ELR (cell line): ENCODE measurements at places on chromosomes 5 and 9.
A peak's percentile ranks its signal among the peaks of the same experiment; 100 is the strongest.

GRCh38 chr5:33793836-33794549 lies 97.8 kb downstream of the ADAMTS12 start:
- no peak for DNase-seq

GRCh38 chr5:15300141-15300540 lies 199.8 kb upstream of the FBXL7 start:
- DNase-seq, result no peak

DNA sequence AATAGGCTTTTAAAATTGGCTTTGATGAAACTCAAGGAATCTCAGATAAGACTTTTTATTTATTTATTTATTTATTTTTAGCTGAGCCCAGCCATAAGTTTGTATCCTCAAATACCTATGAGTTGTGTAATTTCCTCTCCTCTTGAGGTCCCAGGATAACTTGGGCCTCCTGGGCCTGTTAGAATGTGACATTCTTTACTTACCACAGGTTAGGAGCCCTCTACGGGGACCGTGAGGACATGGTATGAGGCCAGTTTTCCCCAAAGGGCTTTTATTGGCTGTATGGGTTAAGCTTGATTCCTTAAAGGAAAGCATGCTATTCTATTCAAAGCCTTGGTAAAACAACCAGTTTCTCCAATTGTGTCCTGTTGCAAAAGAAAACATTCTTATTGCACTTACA lies 16.9 kb downstream of the SHISAL2B start:
- DNase-seq, result no peak

DNA sequence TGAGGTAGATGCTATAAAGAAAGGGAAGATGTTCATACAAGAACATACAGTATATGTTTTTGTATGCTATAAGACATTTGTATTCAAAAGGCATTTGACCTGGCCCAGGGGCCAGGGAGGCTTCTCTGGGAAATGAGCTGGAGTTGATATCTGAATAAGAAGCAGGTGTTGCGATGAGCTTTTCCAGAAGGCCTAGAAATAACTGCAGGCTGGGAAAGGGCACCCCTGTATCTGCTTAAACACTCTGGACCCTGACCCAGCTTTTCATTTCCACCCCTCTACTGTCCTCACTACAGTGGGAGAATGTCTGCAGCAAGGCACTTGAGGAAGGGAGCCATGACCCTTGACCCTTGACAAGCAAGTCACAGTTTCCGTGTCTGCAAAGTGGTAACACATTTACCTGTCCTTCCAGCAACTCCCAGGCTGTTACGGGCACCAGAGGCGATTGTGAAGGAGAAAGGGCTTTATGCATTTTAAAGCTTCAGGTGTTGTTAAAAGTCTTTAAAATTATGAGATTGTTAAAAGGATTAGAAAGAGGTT lies 88.2 kb upstream of the PANK3 start:
- no peak for DNase-seq

DNA sequence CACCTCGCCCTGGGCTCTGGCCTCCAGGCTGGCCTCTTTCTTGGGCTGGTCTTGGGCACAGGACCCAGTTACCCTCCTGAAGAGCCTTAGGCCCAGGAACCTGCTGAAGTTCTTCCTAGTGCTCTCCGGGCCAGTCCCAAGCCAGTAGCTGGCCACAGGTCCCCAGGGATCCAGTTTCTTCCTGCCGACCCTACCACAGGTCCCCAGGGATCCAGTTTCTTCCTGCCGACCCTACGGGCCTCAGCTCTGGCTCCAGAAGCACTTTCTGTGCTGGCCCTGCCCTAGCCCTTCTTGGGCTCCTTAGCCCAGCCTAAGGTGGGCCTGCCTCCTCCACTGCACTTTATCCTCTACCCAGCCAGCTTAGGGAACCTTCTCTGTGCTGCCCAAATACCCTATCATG lies 18.2 kb upstream of the CACFD1 start:
- DNase-seq, result no peak

DNA sequence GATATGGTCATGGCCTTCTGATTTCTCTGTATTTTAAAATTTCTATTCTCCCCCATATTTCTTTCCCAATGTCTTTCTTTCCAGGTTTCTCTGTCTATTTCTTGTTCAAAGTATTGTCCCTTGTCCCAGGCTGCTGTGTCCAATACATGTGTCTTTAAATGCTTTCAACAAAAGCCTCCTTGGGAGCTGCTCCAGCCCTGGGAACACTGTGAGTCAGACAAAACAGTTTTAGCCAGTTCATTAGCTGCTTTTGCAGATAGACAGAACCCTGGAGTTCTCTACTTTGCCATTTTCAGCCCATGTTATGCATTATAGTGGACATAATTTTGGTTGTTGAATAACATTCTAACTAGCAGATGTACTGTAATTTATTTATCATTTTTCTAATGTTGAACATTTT lies 20.5 kb upstream of the JAK2 start:
- no peak for DNase-seq

GRCh38 chr9:125146247-125146646 lies 2.9 kb upstream of the SCAI start:
- DNase-seq, result peak; percentile 54

- DNase-seq, result peak; percentile 96
These were observed 42.5 kb downstream of the ITGA2 start for GRCh38 chr5:53031695-53032096.

GRCh38 chr9:99732715-99733114 lies 89.0 kb upstream of the NR4A3 start:
- no peak for DNase-seq

- DNase-seq, result no peak
These were observed 24.3 kb downstream of the TTC39B start for GRCh38 chr9:15282567-15283285.

GRCh38 chr5:104178829-104179456 lies 616.4 kb upstream of the NUDT12 start:
- peak; percentile 75 for DNase-seq

- DNase-seq, result no peak
These were observed 68.1 kb downstream of the GDA start for GRCh38 chr9:72217306-72217842.

- DNase-seq, result no peak
These were observed 361.4 kb upstream of the RPS23 start for GRCh38 chr5:82639393-82640144.

- DNase-seq, result no peak
These were observed 572.5 kb upstream of the ARRDC3 start for GRCh38 chr5:91955610-91956009.

DNA sequence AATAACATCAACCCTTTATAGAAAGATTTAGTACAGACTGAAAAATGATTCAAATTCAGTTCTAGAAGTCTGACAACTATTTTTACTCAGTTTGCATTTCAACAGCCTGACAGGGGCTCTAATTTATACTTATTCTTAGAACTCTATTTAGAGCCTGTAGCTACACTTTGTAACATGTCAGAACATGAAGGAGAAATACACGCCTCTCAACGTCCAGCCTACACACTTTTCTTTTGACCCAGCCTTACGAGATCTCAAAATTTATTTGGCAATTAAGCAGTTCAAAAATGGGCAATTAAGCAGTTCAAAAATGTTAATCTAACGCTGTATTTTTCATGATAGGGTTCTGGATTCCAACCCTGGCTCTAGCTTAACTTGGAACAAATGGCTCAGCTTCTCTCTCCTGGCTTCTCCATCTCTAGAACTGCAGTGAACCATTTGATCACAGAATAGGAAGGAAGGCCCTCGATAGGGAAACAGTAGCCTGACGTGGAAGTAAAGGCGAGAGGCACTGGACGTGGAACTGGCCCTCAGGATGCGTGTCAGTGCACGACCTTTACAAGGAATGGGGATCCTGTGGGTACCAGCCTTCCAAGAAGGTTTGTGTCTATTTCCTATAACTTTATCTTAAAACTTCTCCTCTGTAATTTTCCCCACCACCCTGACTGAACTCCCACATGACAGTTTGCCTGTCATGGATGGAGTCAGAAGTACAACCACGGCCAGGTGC lies 66.4 kb downstream of the PRRT1B start:
- no peak for DNase-seq

GRCh38 chr9:127535834-127536233 lies 76.2 kb upstream of the STXBP1 start:
- DNase-seq, result peak; percentile 65

DNA sequence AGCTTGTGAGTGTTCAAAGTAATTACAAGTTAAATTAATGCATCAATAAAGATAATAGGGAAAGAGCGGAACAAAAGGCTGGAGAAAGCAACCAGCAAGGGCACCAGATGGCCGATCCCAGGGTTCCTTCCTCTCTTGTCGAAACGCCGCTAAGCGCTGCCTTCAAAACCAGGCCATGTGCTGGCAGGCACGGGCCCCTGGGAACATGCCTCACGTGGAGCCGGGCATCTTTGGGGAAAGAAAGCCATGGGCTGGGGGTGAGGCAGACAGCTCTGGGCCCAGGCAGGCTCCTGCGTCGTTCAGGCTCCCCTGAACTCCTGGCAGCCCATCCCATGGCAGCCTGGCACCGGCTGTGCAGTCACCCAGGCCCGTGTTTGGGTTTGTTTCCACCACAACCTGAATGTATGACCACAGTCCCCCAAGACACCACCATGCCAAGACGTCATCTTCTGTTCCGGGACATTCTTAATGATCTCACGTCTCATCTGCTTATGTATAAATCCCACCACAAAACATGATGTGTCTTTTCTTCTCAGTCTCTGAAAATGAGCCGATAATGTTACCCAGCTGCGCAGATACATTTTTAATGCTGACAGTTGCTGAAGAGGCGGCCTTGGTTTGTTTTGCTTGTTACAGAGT lies 110.4 kb upstream of the SARDH start:
- DNase-seq, result no peak

GRCh38 chr5:44336708-44337107 lies 52.5 kb downstream of the FGF10 start:
- DNase-seq, result no peak

DNA sequence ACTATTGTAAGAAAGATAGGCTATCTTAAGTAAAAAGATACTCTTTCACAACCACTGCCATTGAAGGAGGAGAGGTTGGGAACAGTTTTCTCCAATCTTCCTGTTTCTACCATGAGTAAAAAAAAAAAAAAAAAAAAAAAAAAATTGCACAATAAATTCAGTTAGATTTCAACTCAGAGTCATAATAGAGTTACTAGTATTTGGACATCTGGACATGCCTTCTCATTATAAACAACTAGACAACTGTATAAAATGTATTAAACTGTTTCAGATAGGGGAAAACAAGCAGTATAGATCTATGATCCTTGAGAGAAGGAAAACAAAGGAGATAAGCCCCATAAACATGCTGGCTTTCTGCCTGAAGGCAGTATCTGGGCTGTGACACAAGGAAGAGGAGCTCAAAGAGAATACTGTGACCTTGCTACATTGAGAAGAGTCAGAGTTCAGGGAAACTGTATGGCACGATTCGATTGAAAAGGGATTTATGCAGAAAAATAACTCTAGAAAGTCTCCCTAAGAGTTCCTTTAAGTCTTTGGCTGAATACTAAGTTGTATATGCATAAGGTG lies 249.2 kb upstream of the POU5F2 start:
- DNase-seq, result no peak

DNA sequence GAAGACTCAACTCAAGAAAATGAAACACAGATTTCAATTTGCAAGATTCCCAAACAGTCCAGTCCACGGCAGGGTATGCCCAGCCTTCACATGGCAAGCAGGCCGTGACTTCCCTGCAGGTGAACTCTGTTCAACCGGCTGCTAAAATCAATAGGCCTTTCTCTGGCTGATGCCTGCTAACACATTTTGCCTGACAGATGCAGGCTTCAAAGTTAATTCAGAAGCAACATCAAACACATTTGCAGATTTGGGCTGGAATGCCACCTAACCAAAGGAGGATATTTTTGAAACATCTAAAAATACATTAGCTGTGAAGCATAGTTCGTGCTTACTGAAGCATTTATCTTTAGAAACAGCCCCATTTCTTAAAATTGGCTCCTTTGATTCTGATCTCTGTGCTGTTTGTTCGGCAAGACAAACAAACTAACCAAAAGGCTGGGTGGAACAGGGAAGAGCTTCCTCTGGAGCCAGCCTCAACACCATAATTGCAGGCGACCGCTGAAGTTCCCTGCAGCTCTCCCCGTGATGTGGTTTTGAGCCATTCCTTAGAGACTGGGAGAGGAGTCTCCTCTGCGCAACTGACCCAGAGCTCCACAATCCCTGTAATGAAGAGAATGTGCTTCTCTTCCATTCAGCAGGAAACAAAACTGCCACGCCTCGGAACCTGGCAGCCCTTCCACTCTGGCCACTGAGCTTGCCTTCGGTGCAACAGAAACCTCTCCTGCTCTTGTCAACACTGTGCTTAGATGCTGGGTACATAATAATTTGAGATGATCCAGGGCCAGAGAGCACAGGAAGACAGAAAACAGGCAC lies 126.5 kb downstream of the MYO10 start:
- no peak for DNase-seq

- no peak for DNase-seq
These were observed 50.7 kb upstream of the SLC25A51 start for GRCh38 chr9:37954581-37954981.

DNA sequence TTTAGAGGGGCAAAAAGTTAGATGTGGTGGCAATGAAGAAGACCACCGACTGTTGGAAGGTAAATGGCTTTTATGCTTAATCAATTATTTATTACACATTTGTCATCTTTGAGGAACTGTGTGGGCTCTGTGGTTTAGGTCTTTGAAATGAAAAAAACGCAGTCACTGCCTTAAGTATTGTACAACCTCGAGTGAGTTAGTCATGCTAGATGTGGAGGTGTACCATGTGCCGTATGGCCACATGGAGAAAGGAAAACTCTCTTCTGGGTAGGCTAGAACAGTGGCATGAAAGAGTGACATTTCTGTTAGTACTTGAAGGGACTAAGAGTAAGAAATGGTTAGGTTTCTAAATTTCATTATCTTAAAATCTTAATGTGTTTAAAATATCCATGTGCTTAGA lies 166.1 kb downstream of the HACD4 start:
- DNase-seq, result peak; percentile 3

DNA sequence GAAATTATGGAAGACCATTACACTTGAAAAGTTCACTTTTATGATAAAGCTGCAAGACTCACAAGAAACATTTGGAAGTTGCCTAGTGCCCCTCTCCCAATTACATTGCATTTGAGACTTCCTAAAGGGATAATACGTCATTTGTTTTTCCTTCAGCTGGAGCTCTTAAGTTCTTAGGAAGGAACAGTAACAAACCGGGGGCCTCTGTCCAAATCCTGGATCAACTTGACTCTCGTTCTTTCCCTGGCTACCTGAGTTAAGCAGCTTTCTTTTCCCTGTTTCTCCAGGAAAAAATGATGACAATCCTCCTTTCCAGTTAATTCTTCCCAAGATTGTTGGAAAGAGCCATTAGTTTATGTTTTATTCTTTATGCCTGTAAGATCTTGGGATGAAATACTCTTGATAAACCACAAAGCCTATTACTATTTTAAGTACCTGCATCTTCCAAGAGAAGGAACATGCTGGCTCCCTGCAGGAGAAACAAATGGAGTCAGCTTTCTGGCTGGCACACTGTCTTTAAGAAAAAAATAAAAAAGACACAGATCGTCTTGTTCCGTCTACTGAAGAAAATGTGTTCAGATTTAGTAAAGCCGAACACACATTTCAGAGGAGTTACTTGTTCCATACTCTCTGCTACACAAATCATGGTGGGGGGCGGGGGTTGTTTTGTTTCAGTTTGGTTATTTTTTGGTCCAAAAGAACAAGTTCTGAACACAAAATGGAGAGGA lies 297.9 kb downstream of the EFNA5 start:
- no peak for DNase-seq
